ENCODE measurements at places on chromosomes 6 and 20.

- no peak for DNase-seq
Measured at GRCh38 chr20:15619816-15620215, 953.4 kb downstream of the KIF16B start.

DNA sequence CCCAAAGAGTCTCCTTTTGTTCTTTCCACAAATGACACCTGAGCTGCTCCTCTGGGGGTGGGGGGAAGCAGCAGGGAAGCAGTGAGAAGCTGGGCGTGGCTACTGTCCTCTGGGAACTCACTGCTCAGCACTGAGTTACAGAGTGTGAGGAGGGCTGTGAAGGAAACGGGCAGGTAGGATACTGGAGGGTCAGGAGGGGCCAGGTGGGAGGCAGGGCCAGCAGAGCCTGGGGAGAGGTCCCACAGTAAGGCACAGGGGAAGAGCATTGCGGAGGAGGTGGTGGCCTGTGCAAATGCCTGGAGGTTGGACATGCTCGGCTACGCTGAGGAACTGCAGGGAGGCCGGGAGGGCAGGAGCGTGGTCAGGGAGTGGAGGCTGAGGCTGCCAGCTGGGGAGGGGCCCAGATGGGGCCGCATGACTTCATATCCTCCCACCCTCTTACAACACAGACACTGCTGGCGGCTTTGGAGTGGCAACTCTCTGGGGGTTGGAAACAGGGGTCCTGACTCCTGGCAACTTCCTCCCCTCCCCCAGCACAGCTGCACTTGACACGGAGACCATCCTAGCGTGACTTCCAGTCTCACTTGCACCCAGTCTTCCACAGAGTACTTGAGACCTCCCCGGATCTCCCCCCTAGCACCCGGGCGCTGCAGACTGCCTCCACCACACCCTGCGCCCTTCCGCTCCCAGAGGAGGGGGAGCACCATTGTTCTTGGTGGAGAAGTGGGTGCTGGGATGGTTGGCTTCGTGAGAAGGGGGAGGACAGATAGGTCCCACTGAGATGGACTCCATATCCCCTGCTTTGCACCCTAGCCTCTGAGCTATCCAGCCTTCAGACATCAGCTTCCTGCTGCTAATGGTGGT is 34.2 kb downstream of the RBM38 start:
- DNase-seq = no peak

GRCh38 chr6:107703606-107704005 is 120.5 kb downstream of the SCML4 start:
- DNase-seq = no peak

DNA sequence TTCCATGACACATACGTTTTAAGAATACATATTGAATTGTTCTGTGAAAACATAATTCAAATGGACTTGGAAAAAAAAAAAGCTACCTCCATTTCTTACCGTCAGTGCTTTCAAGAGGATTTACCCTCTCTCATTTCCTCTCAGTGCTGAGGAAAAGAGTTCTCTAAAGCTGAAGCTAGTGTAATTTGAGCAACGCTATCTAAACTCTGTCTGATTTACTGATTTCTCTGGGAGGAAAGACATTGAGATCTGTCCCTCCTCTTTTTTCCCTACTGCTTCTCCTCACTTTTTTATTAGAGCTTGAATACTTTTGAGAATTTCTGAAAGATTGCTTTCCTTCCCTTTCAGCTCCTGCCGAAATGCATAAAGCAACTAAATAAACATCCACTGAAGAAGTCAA is 41.2 kb upstream of the GRIK2 start:
- no peak for DNase-seq

- DNase-seq = no peak
Measured at GRCh38 chr20:22984008-22984407, 51.1 kb upstream of the SSTR4 start.

Data from foreskin fibroblast (primary cell).